Hematopoietic multipotent progenitor cell treated with erythropoietin and hydrocortisone succinate and interleukin-3 and kit ligand, for 17 days (in vitro differentiated cells): ENCODE measurements at places on chromosomes 3 and 15.

GRCh38 chr15:27422997-27423396 lies 452.0 kb downstream of the GABRG3 start:
- DNase-seq, result no peak

- no peak for DNase-seq
These were observed 101.1 kb upstream of the SLC2A2 start for GRCh38 chr3:171127611-171128010.

DNA sequence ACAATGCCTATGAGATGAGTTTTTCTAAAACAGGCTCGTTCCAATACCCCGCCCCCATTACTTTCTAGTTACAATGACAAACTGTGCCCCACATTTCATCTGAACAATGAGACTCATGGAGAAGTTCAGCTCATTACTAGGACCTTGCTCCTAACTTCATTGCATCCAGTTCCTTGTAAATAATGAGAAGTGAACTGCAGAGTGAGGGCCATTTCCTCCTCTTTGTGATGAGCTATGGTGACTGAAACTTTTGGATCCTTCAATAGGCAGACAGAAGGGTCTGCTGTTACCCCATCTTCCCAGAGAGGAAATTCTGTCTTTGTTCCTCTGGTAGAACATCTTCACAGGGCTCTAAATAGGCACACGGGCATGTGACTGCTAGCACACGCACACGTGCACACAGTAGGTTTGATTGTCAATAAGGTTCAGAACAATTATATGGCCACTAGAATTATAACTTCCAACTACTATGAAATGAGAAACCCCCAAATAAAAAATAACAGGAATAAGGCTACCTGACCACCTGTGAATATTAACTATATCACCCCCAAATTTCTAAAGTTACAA lies 51.8 kb downstream of the SERP1 start:
- DNase-seq, result no peak

GRCh38 chr15:41506796-41507341 lies 6.8 kb downstream of the LTK start:
- no peak for DNase-seq

DNA sequence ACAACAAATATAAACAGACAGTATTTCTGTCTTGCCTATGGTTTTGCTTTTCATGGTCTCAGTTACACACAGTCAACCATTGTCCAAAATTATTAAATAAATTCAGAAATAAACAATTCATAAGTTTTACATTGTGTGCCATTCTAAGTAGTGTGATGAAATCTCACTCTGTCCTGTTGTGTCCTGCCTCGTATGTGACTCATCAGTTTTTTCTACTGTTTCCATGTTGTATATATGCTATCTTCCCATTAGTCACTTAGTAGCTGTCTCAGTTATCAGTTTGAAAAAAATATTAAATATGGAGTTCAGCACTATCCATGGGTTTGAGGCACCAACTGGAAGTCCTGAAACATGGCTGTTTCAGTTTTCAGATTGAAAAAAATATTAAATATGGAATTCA lies 282.4 kb upstream of the GRM7 start:
- no peak for DNase-seq

DNA sequence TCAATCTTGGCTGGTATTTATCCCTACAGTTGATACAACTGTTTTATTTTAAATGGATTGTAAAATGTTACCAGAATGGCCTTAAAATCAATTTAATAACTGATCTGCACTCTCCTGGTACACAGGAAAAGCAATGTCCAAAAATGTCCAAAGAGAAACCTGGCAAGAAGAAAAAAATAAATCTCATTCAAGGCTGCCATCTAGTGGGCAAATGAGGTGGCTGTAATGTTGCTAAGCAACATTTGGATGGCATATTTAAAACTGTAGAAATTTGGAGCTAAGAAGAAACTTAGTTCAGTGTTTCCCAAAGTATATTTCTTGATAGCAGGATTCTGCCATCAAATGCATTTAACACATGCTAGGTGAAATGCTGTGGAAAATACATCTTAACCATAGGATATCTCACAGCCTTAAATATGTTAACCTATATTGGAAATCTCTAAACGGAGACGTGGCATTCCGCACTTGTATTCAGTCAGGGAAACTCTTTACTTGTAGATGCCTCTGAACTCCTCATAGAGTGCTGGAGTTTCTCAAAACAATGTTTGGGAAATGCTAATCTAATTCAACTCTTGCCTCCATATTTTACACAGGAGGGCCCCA lies 216.8 kb downstream of the ERC2 start:
- DNase-seq, result peak; percentile 5

DNA sequence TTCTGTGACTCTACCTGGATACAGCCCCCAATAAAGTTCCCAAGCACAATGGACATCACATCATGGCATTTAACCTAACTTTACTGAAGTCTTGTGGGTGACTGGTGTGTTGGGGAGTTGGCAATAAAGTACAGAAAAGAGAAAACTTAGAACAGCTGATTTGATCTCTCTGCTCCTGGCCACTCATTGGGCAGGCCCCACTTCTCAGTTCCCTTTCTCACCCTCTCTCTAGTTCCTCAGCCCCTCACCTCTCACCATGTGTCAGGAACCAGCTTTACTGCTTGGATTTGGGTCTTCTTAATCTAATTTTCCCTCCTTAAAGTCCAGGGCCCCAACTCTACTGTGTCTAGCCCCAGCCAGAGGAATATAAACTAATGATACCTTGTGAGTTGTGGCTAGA lies 713 bp upstream of the MUC13 start:
- DNase-seq, result no peak

GRCh38 chr3:127661600-127661999 lies 11.2 kb upstream of the ABTB1 start:
- no peak for DNase-seq

DNA sequence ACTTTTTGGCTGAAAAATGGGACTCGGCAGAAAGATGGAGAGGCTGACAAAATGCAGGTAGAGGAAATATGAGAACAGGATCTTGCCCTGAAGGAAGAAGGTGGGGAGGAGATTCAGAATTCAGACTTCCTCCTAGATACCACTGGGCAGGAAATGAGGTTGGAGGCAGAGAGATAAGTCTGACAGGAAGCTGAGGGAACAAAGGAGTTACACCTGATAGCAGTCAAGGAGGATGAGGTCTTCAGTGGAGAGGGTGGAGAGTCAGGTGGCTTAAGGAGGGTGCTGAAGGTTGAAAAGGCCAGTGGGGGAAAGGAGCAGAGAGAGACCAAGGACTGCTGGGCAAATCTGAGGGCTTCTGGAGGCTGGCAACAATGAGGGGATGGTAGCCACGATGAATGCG lies 56.8 kb downstream of the CCR4 start:
- no peak for DNase-seq

DNA sequence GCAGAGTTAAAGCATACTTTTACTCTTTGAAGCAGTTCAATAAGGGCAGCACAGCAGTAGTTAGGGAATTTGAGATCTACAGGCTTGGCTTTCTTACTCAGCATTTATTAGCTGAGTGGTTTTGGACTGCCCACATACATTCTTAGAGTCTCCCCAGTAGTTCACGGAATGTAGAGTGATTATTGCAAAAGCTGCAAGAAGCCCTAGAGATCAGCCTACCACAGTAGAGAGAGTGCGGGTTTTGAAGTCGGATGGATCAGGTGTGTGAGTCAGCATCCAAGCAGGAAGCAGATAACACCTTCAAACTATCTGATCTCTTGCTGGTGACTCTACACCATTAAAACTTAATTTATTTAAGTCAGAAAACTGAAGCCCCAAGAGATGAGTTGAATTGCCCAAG lies 171.9 kb downstream of the SYNPR start:
- no peak for DNase-seq

DNA sequence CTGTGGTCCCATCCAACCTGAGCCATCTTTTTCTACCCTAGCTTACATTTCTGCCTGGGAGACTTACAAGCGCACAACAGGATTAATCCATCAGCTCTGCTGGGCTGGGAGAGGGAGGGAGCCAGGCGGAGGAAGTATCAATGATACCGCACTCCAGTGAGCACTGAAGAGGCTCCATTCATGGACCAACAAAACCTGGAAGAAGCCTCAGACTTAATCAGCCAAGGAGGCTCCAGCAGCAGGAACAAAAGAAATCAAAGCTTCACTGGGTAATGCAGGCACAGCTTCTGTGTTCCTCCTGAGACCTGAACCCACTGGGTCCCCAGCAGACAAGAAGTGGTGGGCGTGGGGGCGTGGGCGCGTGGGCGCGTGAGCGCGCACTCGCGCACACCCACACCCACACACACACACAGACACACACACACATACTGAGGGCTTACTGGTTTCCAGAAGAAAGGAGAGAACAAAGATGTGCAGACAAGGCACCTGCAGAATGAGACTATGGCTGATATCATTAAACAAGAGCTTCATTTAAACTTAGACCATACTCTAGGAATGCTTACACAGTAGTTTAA lies 87.0 kb upstream of the BOC start:
- no peak for DNase-seq

- DNase-seq, result no peak
These were observed 42.6 kb downstream of the HCN4 start for GRCh38 chr15:73326157-73326556.

- no peak for DNase-seq
These were observed 77.6 kb upstream of the SNRPN start for GRCh38 chr15:24877174-24877573.
